ENCODE measurements at places on chromosomes 4 and X.

- no peak for DNase-seq
These were observed 53.1 kb downstream of the ELF4 start for GRCh38 chrX:130057209-130057608.

GRCh38 chr4:94803181-94803580 is 45.4 kb downstream of the BMPR1B start:
- DNase-seq = no peak

- no peak for DNase-seq
These were observed 38.1 kb downstream of the FGFRL1 start for GRCh38 chr4:1049591-1049905.

- DNase-seq = no peak
These were observed 302.3 kb downstream of the DCHS2 start for GRCh38 chr4:154189346-154189745.

GRCh38 chr4:18213576-18214198 is 192.1 kb upstream of the LCORL start:
- DNase-seq = no peak

- peak; percentile 85 for DNase-seq
These were observed 4.5 kb upstream of the CXCL9 start for GRCh38 chr4:76011700-76012387.

DNA sequence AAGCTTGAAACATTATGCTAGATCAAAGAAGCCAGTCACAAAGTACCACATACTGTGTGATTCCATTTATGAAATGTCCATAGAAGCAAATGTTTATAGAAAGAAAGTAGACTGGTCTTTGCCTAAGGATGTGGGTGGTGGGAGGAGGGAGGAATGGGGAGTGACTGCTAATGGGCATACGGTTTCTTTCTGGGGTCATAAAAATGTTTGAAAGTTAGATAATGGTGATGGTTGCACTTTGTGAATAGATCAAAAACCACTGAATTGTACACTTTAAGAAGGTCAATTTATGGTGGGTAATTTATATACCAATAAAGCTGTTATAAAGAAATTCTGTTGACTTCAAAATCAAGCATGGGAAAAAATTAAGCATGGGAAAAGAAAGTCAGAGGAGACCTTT is 56.6 kb downstream of the FAM13A start:
- DNase-seq = no peak

GRCh38 chr4:175070444-175070843 is 152.3 kb downstream of the ADAM29 start:
- DNase-seq = no peak
